AG10803 (cell line): ENCODE measurements at places on chromosomes 13 and 19.

GRCh38 chr19:55831846-55832245 is at the start of gene NLRP11:
Gene NLRP11 (minus strand): TSS chr19:55831999. CDS start chr19:55818174, 13,825 bp downstream.
- DNase-seq: no peak

DNA sequence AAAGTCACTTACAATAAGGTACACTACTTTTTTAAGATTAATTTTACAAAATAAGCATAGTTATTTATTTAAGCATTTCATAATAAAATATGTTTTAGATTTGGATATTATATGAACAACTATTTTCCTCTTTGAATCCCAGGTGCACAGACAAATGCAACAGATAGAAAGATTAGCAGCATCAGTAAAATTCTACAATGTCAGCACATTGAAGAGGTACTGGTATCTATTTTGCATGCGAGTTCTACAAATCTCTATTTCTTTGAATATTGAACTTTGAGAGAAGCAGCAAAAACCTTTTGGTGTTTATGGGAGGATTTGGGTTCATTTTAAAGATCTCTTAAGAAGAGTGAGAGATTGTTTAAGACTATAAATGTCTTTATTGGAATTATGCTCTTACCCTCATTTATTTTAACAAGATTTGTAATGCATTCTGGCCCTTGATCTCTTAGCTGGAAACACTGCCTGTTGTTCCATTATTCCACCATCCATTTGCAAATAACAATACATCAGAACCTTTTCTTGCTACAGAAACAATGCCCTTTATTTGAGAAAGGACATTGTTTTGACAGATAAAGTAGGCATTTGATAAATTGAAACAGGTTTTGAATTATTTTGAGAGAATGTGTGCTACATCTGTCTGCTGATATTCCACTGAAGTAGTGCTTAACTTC is 558.8 kb upstream of the KLHL1 start:
- no peak for DNase-seq

DNA sequence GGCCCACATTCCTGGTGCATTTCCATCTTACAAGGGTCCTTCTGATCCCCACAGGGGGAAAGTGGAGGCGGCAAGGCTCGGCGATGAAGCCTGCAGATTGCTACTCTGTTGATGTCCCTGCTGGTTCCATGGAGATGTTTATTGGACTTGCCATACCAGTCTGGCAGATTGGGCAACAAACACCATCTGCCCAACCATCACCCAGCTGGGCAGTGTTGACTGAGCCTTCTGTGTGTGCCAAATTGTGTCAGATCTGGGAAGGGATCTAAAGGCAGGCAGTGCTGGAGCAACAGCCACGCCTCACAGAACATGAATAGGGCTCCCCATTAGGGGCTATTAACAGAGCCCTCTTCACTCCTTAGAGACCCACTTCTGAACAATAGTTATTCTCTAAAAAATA is 35.0 kb downstream of the FLT1 start:
- no peak for DNase-seq

DNA sequence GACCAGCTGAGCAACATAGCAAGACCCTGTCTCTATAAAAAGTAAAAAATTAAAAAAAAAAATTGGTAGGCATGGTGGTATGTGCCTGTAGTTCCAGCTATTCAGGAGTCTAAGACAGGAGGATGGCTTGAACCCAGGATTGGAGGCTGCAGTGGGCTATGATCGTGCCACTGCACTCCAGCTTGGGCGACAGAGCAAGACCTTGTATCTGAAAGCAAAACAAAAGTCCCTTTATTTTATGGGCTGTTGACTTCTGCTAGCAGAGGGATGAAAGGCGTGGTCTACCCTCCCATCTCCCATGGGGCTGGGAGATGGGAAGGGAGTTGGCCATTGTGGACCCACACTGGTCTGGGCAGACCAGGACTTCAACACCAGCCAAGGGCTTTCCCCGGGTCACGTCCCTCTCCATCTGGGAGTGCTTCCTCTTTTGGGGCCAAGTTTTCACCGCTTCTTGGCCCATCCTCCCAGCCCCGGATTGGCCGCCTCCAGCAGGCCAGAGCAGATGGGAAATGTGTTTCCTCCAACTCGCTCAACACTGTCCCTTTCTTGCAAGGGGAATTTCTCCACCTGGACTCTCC is 2.2 kb upstream of the TNFSF9 start:
- no peak for DNase-seq

DNA sequence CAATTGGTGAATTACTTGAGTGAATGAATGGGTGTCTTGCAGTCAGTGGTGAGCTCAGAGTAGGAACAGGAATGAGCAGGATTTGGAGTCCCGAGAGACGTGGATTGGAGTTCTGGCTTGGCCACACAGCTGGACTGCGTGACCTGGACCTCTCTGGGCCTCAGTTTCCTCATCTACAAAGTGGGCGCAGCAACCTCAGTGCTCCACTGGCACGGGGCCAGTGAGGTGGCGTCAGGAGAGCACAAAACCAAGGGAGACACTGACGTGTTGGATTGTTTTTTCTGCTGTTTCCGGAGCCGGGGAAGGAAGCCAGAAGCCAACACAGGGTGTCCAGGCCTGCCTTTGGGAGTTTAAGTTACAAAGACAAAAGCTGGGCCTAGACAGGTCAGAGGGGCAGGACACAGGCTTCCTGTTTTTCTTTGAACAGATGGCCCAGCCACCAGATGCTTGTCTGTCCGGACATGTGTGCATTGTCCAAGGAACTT is 6.5 kb upstream of the DOCK6 start:
- peak; percentile 43 for DNase-seq

GRCh38 chr13:83007226-83007625 is 875.0 kb downstream of the SLITRK1 start:
- no peak for DNase-seq

DNA sequence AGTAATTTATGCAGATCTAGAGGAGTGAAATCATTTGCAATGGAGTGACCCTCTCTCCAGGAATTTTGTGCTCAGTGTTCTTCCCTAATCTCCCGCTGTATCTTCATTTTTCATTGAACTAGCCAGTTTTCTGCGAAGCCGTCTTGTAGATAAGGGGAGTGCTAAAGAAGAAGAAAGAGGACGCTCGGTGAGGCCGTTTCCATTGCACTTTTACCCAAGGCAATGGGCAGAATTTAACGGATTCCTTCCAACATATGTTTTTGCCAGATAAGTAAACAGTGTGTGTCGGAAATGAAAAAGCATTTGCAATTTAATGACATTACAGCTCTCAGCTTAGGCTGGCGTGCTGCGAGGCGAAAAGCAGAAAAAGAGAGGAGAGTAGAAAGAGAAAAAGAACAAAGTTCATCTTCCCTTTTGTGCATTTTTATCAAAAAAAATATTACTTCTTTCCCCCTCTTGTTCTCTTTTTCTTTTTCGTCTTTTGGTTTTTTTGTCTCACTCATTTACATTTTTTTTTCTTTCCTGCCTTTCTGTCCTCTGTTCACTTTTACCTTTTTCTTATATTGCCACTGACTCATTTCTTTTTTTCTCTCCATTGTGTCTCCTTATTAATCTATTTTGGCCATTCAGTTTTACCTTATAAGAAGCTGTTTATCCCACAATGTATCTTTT is 49.9 kb downstream of the SOX21 start:
- no peak for DNase-seq

DNA sequence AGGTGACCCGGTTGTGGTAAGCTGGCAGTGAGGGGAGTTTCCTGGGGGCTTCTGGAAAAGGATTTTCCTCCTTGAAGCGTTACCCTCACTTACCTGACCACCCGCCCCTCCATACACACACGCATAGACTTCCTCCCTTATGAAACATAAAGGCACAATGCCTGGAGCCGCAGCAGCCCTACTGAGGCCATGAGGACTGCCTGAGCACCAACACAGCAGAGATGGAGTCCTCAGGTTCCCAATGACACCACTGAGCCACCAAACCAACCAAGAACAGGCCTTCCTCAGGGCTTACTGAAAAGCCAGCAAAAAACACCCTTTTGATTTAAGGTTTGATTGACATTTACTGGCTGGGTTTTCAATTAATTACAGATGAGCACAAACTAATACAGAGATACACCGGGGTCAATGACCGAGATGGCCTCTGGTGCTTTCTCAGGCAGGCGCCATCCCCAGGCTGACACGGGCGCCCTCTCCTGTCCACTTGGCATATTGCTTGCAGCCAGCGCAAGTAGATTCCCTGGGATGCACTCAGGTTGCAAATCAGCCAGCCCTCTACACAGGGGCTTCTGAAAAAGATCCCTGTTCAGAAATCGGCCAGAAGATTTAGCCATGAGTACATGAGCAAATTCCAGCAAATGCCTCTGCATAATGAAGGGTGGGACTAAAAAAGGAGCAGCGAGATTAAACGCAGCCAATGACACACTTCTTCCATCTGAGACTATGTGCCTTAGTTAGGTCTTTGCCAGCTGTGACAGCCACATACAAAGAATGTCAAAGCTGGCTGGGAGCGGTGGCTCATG is 14.8 kb downstream of the OPA3 start:
- peak; percentile 47 for DNase-seq

- peak; percentile 80 for DNase-seq
Measured at GRCh38 chr13:24052547-24053518, 107.7 kb upstream of the SPATA13 start.

DNA sequence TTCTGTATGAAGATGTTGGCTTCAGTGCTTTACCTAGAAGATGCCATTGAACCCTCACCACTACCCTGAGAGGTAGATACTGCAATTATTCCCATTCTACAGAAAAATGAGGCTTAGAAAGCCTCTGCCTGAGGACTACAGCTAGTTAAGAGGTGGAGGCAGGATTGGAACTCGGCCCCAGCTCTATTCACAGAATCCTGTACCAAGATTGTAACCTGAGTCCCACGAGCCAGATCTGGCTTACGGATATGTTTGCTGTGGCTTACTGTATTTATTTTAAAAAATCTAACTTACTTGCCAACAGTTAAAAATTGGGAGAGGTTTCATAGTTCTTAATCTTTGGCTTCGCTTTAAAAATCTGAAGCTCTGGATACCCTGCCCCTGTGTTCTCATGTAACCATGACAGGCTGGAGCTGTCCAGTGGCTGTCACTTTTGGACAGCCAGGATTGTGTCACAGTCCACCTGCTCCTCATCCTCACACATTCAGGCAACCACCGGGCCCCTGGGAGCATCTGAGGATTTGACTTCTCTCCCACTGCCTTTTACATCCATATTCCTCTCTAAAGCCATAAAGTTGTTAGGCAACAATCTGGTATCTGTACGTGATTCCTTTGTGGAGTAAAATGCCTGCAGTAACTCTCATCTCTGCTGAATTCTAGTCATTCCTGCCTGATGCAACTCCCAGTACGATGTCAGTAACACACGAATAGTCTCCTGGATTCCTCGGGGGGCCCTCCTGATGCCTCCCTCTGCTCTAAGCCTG is 160.8 kb upstream of the SERP2 start:
- DNase-seq: peak; percentile 84

GRCh38 chr19:37148214-37148613 is 24.3 kb downstream of the ZNF585A start:
- DNase-seq: no peak

DNA sequence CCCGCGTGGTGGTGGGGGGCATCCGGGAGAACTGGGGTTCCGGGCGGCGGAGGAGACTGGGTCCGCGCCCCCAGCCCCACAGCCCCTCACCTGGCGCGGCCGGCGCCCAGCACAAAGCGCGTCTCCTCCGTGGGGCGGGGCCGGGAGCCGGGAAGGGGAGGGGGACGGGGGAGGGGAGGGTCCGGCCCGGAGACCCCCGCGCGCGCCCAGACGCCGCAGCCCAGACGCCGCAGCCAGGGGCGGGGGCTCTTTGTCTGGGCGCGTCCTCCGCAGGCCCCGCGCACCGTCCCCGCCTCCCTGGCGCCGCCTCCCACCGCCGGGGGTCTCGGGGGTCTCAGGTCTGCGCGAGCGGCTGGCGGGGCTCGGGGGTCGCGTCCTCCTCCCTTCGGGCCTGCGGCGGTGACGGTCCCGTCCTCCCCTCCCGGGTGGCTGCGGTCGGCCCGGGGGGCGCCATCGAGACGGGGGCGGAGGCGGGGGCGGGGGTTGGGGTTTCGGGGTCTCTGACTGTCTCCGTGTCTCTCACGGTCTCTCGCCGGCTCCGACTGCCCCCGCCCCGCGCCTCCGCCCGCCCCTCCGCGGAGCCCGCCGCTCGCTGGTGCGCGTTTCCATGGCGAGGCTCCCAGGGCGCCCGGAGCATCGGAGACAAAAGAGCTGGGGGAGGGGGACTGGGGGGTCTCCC is at the start of gene PLPPR3:
TSS of gene PLPPR3 (minus strand) at position 131 of the 679 bp plus-strand sequence. CDS start 396 bp downstream, outside the sequence.
- DNase-seq: no peak

GRCh38 chr19:4007836-4008539 is 452 bp downstream of the PIAS4 start:
- DNase-seq: no peak

- DNase-seq: no peak
Measured at GRCh38 chr13:78596736-78597601, 6.4 kb downstream of the POU4F1 start.

GRCh38 chr13:80630685-80631121 is 289.8 kb upstream of the SPRY2 start:
- DNase-seq: no peak

DNA sequence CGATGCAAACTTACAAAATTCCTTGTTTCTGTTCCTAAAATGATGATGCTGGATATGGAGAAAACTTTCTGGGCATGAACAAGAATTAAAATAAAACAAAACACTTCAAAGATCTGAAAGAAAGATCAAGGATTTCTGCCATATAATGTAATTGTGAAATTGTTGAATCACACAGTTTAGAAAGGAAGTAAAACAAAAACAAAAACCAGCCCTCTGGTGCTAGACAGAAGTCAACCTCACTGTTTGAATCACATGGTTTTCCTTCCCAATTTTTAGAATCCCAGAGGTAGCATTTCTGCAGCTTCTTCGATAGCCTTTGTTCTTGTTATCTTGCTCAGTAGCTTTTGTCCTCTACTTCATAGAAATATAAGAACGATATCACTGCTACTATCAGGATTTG is 118.2 kb upstream of the ARGLU1 start:
- DNase-seq: no peak

DNA sequence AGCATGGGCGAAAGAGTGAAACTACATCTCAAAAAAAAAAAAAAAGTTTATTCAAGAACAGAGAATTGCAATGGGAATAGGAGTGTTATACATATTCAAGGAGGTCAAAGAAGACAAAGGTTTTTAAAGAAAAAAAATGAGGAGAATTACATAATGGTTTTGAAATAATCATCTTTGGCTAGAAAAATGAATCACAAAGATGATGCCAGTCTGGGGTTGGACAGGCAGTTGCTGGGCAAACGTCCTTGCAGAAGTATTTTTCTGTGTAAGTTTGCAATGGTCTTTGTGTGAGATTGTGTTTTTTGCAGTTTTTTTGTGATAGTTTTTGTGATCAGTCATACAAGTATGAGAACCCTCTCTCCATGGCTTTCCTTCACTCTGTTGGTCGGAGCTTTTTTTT is 23.7 kb downstream of the LYPD3 start:
- DNase-seq: no peak

GRCh38 chr13:43879755-43880181 is at the start of gene LACC1:
Gene LACC1 (plus strand): TSS chr13:43879904. CDS start chr13:43880986, 1,082 bp downstream.
- no peak for DNase-seq

DNA sequence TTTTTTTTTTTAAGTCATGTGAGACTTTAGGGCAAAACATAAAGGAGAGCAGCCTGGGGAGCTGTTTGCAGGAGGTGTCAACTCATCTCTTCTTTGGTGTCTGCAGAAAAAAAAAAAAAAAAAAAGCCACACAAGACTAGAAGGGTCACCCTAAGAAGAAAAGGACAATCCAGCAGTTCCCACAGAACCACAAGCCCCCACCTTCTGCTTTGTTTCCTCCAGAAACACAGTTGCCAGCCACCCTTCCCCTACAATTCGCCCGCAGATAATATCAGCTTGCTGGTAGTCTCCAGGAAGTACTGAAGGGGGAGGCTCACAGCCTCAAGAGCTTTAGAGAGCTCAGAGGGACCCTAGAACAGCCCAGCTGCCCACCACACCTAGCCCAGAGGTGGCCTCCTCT is 22.3 kb upstream of the ZBTB7A start:
- no peak for DNase-seq
